ENCODE measurements at places on chromosomes 3 and 15.

DNA sequence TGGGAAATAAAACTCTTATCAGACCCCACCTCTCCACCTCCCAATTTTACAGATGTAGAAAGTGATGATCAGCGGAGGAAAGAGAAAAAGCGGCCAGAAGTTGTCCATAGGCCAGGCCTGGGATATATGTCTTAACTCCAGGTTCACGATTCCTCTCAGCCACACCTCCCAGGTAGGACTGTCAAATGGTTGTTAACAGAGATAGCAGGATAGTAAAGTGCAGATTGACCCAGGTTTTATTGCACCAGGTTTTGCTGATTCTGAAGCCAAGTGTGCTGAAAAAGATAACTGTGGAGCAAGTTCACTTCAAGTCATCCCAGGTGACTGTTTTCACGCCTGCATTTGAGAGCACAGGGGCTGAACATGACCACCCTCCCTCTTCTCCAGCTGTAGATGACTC is 36.1 kb downstream of the LSM3 start:
- DNase-seq = no peak

- no peak for DNase-seq
Observed at GRCh38 chr3:45628746-45629145, 34.2 kb downstream of the LIMD1 start.

- no peak for DNase-seq
Observed at GRCh38 chr3:138594150-138594934, at the start of gene CEP70. Gene CEP70, minus strand, starts transcription at chr3:138594260. Its CDS starts 21,333 bp downstream, at chr3:138572927.

DNA sequence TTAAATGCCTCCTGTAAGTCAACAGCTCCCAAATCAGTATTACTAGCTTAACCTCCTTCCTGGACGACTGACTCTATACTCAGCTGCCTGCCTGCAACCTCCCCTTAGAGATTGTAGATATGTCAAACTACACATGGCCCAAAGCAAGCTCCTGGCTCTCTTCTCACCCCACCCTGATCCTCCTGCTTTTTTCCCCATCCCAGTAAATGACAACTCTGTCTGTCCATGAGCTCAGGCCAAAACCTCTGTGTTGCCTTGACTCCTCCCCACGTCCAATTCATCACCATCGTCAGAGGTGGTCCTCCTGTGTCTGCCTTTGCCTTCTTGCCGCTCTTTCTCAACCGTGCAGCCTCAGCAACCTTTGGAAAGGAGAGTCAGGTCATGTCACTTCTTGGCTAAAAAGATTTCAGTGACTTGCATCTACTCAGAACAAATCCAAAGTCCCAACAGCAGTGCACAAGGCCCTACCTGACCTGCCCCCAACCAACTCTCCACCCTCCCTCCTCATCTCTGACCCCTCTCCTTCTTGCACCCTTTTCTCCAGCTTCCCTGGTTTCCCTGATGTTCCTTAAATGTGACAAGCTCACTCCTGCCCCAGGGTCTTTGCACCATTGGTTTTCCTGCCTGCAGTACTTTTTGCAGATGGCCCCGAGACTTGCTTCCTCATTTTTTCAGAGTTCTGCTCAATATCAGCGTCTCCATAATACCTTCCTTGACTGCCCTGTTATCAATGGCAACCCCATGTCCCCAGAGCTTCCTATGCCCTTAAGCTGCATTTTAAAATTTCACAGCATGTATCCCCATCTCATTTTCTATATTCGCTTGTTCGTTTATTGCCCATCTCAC is 52.8 kb downstream of the LSM3 start:
- DNase-seq = no peak

- peak; percentile 78 for DNase-seq
Observed at GRCh38 chr3:58202917-58203360, 7.8 kb downstream of the DNASE1L3 start.

GRCh38 chr15:99762288-99762687 is 29.1 kb upstream of the LYSMD4 start:
- DNase-seq = no peak

DNA sequence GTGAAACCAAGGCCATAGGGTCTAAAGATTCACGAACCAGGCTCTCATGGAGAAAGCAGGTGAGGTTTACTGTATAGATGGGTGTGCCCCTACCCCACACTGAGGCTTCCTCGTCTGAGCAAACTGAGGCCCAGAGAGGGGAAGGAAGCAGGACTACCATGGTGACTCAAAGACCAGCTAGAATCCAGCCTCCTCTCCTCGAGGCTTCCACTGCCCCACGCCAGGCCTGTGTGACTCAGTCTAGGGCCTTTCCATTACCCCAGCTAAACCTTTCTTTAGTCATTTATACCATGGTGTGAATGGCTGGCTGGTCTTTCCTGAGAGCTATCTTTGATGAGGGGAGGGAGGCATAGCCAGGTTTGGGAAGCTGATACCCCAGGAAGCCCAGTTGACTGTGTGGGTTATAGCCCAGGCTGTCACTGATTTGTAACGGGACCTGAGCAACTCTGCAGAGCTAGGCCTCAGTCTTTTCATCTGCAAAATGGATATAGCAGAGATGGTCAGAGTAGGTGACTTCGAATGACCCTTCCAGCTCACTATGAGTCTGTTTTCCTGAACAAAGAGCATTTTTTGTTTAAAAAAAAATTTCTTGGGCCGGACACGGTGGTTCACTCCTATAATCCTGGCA is 3.0 kb upstream of the RHO start:
- DNase-seq = no peak

DNA sequence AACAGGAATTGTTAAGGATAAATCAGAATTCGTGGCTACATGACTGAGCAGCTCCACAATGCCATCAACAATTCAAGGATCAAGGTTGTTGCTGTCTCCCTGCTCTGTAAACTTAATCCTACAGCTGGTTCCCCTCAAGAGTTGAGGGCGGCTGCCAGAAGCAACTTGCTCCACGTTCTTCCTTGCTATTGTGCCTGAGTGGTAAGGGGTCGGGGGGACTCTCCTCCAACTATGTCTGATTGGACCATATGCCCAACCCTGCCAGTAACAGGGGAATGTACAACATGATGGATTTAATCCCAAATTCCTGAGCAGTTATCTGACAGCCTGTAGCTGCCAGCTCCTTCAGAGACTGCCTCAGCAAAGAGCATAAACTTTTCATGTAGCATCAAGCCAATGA is 37.9 kb upstream of the MECOM start:
- no peak for DNase-seq

GRCh38 chr3:178443634-178444033 is 92.6 kb upstream of the KCNMB2 start:
- peak; percentile 64 for DNase-seq

- no peak for DNase-seq
Observed at GRCh38 chr3:13414040-13414729, 5.9 kb downstream of the NUP210 start.

DNA sequence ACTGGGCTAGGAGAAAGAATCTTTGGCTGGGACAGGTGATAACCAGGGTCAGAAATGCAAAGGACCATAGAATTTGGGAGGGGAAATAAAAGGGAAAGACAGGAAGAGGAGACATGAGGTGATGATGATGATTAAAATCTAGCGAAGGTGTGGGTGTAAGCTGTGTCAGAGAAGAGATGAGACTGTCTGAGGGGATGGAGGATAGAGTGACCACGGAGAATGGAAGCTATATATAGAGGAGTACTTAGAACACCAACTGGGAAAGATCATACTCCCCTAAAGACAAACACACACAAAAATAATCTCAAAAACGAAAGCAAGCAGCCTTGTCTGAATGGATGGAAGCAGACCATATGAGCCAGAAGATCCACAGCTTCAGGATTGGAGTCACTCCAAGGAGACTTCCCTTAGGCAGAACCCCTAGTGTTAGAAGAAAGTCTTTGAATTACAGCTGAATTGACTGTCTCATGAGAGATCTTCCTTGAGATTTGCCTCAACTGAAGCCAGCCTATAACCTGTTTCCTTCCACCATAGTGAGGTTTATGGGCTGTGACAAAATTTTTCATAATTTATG is 115.2 kb upstream of the DAZL start:
- no peak for DNase-seq

DNA sequence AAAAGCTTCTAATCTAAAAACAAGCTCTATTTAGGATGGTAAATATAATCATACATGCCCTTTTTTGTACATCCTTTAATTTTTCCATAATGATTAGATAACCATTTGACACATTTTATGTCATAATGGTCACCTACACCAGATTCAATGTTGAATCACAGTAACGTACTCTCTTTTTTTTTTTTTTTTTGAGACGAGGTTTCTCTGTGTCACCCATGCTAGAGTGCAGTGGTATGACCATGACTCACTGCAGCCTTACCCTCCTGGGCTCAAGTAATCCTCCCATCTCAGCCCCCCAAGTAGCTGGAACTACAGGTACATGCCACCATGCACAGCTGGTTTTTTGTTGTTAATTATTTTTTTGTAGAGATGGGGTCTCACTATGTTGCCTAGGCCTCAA is 49.2 kb downstream of the PROS1 start:
- no peak for DNase-seq

DNA sequence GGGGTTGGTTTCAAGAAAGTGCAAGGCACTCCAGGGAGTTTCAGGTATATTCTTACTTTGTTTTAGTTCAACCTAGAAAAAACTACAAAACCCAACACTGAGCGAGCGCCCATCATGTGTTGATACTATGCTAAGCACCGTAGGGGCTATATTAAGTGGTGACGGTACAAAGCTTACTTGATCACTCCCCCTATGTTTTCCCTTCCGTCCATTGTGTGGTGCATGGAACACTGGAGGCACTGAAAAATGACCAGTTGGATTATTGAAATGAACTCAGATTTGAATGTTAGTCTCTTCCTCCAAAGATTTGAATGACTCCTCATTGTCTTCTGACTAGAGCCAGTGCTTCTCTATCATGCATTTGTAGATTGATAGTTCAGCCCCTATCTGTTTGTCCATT is 6.6 kb downstream of the MYZAP start:
- DNase-seq = no peak
